HAP-1 (cell line): ENCODE measurements at places on chromosomes 2 and 18.

DNA sequence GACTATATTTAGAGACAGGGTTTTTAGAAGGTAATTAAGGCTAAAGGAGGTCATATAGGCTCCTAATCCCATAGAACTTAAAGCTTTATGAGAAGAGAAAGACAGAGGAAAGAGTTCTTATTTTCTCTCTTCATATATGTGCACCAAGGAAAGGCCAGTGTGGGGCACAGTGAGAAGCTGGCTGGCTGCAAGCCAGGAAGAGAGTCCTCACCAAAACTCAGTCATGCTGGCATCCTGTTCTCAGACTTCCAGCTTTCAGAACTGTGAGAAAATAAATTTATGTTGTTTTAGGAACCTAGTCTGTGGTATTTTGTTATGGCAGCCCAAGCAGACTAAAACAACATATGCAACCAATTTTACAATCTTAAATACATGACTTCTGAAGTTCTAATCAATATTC is 31.5 kb upstream of the ATIC start:
- no peak for DNase-seq

- DNase-seq, result no peak
Observed at GRCh38 chr18:74694436-74694835, 96.8 kb downstream of the ZNF407 start.

DNA sequence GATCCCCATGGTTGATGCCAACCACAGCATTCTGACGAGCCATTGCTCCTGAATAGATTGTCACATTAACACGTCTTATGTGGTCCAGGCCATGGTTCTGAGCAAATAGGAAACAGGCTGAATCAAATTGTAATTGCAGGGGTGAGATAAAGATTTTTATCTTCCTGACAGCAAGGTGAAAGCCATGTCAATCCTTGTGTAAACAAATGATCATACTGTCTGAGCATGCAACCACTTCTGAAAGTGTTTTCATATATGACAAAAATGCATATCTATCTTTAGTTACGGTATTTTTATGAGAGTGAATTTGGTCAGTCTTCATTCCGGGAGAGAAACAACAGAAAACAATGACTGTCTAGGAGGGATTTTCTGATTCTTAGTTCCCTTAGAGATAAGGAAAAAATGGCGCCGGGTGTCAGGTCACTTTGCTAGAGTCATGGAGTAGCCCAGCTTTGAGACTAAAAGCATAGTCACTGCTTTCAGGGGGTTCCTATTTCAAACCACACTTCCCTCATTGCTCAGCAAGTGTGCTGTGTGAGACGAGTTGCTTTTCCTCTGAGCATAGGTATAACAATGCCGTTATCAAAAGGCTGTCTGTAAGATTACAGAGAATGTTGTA is 958.9 kb downstream of the DCDC2C start:
- DNase-seq, result no peak

DNA sequence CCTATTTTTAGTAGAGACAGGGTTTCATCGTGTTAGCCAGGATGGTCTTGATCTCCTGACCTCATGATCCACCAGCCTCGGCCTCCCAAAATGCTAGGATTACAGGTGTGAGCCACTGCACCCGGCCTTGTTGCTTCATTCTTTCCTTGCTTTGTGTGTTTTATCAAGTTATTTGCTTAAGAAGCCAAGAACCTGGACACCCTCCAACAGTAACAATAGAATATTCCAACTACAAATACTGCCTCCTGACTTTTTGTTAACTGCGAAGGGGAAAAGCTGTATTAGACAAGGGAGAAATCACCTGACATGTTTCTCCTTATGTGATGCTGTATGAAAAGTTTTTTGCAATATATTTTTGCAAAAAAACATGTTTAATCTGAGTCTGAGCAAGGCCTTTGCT is 297.2 kb downstream of the NCKAP5 start:
- no peak for DNase-seq

DNA sequence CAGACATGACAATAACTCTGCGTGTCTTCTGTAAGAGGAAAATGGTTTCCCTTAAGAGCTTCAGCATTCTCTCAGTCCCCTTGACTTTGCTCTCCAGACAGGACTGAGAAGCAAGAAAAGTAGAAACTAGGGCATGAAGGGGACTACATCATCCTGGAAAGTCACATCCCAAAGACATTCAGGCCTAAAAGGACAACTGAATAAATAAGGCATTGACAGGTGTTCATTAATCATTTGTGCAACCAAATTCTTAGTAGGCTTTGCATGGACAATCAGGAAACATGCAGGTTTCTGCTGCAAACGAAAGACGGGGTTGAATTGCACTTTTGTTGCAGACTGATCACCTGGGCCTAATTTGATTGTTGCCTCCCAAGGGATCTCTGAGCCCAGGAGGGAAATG is 1.2 kb upstream of the SGPP2 start:
- no peak for DNase-seq

- no peak for DNase-seq
Observed at GRCh38 chr2:151111599-151112278, 149.9 kb downstream of the RBM43 start.

DNA sequence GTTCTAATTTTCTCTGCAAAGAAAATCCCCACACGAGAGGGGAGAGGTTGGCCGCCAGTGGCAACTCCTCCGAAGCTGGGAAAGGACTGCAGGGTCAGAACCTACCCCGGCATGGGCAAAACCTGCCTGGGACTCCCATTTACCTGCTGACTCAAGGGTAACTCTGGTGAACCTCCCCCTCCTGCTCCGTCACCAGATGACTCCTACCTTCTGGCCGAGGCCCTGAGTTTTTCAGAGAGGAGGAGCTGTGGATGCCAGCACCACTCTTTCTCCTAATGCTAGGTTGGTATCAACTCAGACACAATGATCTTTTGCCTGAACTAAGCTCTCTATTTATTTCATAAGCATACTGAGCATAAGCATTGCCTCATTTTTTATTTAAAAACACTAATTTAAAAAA is 96.6 kb downstream of the ALPK2 start:
- no peak for DNase-seq

GRCh38 chr18:6056171-6056910 is 161.0 kb upstream of the TMEM200C start:
- DNase-seq, result no peak

DNA sequence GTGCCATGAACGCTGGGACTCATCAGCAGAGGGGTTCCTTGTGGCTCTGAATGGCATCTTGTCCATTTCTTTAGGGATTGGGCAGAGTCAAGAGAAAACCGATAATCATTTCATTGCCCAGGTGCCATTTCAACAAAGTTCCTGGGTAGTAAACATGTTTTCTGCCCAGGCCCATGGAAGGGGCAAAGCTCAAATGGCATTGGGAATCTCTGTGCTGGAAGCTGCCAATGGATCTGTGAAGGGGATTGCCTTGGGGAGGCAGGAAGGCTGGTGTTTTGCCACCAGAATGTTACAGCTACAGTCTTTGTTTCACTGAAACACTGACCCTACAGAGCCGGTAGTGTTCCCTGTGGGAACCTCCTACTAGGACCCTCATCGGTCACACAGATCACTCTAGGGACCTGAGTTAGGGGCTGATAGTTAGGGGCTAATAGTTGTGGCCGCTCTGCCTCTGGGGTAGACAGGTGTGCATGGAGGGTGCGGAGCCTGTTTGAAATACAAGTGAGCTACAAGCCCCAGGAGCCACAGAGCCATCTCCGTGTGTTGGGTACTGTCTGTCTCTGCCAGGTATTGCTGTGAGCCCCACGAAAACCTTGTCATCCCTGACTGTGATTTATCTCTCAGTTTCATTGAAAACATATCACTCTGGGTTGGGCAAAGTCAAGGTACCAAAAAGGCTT is 224.4 kb upstream of the COPS8 start:
- DNase-seq, result no peak

DNA sequence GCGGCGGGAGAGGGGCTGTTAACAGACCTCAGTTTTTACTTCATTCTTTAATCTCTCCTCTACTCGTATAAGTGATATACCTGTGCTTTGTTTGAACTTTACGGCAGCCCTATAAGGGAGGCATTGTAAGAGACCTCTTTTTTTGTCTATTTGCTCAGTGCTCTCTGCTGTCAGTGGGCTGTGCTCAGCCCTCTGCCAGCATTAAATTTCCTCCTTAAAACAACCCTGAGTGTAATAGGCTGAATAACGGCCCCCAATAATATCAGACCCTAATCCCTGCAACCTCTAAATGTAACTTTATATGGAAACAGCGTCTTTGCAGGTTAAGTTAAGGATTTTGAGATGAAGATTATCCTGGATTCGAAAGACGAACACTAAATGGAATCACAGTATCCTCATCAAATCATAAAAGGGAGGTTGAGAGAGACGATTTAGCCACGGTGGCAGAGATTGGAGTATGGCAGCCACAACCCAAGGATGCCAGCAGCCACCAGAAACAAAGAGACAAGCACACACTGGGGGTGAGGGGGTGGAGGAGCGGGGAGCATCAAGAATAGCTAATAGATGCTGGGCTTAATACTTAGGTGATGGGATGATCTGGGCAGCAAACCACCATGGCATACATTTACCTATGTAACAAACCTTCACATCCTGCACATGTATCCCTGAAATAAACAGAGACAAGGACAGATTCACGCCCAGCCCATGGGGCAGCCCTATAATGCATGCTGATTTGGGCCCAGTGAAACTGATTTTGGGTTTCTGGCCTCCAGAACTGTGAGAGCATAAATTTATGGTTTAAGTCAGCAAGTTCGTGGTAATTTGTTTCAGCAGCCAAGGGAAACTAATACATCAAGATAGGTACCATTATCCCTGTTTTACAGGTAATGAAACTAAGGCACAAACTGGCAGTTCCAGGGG is 894 bp upstream of the FARSB start:
- DNase-seq, result peak; percentile 11

GRCh38 chr18:79571211-79572092 is 108.2 kb upstream of the CTDP1 start:
- DNase-seq, result no peak

DNA sequence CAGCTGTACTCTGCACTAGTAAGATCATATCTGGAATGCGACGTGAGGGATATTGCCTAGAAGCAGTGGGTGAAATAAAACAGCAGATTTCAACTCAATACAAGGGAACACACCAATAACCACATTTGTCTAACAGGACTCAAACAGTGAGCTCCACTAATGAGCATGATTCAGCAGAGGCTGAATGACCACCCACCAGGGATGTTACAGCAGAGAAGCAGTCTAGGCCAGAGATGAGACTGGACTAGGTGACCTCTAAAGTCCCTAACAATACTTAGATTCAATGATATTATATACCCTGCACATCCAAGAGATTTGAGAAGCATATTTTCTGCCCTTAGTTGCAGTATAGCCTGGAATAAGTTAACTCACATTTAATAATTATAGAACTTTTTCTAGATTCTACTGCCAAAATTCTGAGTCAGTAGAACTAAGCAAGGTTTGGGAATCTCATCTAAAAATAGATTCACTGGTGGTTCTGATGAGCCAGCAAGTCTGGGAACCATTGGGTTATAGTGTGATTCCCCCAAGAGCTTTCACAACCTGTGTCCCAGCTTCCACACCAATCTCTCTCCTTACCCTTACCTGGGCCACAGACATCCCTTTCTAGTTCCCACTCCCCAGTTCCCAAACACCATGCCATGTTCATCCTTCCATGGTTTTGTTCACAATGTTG is 6.3 kb downstream of the THOC1 start:
- DNase-seq, result no peak

- DNase-seq, result no peak
Observed at GRCh38 chr2:135617501-135618015, 86.3 kb downstream of the R3HDM1 start.

DNA sequence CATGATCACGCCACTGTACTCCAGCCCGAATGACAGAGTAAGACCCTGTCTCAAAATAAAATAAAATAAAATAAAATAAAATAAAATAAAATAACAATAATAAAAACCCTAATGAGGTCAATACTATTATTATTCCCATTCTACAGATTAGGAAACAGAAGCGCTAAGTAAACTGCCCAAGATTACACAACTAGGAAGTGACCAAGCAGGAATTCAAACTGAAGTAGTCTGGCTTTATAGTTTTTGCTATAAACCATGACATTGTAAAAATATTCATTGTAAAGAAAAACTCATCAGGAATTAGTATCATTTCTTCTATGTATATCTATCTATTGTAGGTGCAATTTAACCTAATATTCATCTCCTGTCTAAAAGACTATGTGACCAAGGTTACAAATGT is 1.2 kb downstream of the PLEKHM3 start:
- no peak for DNase-seq

- DNase-seq, result no peak
Observed at GRCh38 chr2:105410554-105410953, 11.7 kb upstream of the FHL2 start.

DNA sequence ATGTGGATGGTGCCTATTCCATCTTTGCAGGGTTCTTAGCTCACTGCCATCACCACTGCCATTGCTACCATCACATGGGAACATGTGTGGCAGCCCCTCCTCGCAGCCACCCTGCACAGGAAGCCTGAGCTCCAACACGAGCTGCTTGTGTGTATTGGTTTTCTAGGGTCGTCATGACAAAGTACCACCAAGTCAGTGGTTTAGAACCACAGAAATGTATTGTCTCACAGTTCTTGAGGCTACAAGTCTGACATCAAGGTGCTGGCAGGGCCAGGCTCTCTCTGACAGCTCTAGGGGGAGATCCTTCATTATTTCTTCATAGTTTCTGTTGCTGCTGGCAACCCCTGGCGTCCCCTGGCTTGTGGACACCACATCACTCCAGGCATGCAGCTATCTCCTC is 10.3 kb upstream of the IL1R2 start:
- no peak for DNase-seq

GRCh38 chr2:237879058-237879430 is 19.6 kb downstream of the RAMP1 start:
- peak; percentile 85 for DNase-seq

- no peak for DNase-seq
Observed at GRCh38 chr2:237942513-237942899, 24.3 kb upstream of the UBE2F start.

- no peak for DNase-seq
Observed at GRCh38 chr2:168328421-168328820, 81.0 kb upstream of the STK39 start.

DNA sequence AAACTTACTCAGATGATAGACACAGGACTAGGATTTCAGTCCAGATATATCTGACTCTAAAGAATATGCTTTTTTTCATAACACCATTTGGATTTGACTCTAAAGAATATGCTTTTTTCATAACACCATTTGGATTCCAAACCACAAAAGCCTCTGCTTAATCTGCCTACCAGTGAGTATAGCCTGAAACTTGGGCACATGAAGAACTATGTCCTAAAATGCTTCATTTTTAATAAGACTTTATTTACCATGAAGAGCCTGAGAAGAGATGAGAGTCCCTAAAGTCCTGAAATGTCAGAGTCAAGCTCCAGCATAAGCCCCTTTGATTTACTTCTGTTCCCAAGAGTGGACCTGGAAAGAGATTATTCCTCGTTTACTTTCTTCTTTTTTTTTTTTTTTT is 54.5 kb upstream of the STPG4 start:
- no peak for DNase-seq

DNA sequence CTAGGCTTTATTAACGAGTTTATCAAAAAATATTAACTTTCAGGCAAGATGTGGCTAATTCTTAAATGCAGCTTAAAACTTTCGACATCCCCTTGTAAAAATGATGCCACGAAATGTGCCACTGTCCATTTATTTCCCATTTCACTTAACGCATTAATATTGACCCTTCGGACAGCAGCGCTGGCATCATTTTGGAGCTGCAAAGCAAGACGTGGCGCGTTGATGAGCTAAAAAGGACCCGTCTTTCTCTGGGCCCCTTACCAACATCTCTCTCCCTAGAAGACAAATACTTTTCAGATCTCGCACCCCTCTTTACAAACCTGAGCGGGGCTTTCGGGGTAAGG is 367.9 kb downstream of the MTX2 start:
- no peak for DNase-seq

GRCh38 chr2:170224692-170225294 is 46.8 kb downstream of the MYO3B start:
- DNase-seq, result no peak

GRCh38 chr2:69926849-69927515 is 12.1 kb downstream of the MXD1 start:
- DNase-seq, result no peak
